SIG-M5 (cell line): ENCODE measurements at places on chromosomes 13 and 19.

DNA sequence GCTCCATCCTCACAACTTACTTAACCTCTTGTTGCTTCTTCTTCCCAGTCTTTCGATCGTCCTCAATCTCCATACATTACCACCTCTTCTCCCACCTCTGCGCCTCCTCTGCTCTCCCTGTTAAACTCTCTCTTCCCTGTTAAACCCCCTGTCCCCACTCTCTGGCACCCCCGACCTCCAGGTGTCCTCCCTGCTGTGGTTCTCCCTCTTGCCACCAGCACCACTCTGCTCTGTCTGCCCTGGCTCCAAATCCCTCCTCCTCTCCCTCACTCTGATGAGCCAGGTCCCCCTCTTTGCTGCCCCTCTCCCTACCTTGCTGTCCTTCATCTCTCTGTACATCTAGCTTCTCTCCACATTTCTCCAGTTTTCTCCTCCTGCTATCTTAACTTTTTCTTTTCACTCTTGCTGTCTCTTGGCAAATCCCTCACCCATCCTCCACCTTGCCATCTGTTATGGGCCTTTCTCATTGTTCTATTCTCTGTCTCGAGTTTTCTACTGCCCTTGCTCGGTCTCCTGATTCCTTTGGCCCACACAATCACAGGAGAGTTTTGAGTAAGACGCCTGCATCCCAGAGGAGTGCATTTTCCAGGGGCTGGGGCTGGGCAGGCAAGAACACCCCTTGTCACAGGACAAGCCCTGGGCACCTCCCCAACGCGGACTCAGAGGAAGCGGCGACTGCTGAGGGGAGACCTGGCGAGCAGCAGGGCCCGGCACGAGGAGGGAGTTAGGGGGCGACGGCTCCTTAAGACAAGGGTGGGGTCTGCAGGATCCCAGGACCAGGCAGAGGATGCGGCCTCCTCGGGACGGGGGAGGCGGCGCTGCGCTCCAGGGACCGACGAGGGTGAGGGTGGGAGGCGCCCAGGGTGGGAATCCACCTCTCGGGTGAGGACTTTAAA, 21.4 kb upstream of the ERVV-1 start:
- no peak for DNase-seq

DNA sequence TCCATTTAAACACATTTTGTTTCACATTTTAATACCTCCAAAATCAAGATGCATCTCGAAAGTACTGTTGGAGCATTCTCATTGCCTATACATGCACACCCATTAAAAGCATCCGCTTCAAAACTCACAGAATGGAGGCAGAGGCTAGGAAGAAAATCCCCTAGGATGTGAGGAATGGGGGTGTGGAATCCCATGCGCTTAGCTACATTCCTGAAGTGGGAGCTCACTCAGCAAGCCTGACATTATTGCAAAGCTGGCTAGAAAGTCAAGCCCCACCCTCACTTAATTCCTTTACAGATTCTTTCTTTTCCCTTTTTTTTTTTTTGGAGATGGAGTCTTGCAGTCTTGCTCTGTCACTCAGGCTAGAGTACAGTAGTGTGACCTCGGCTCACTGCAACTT, 4.6 kb upstream of the FAM32A start:
- DNase-seq: no peak

DNA sequence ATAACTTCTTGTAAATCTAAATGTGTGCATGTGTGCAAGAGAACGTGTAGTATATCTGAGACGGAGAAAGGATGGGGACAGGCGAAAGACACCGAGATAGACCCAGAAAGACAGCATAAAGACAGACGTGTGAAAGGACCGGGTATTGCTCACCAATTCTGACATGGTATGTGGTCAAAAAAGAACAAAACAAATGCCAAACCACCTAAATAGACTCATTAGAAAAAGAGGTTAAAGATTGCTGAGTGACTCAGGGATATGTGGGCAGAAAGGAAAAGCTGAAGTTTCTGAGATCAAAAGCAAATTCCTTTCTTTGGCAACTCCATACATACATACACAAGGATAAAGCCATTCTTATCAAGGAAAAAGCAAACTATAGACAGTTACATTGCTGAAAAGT, 179.7 kb upstream of the TSC22D1 start:
- no peak for DNase-seq

DNA sequence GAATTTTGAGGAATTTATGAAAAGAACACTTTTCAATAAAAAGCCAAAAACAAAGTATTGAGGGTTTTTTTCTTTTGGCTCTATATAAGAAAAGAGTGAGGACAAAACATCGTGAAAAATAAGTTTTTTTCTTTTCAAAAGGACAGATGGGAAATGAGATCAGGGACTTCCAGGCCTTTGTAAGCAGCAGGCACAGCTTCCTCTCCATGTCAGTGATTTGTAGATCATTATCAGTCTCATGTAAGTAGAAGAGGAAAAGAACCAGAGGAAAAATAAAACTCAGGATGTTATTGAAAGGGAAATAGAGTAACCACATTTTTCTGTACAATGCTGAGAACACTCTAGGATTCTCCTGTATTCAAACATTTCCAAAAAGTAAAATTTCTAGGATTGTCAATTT, 29.9 kb downstream of the DOCK9 start:
- no peak for DNase-seq

DNA sequence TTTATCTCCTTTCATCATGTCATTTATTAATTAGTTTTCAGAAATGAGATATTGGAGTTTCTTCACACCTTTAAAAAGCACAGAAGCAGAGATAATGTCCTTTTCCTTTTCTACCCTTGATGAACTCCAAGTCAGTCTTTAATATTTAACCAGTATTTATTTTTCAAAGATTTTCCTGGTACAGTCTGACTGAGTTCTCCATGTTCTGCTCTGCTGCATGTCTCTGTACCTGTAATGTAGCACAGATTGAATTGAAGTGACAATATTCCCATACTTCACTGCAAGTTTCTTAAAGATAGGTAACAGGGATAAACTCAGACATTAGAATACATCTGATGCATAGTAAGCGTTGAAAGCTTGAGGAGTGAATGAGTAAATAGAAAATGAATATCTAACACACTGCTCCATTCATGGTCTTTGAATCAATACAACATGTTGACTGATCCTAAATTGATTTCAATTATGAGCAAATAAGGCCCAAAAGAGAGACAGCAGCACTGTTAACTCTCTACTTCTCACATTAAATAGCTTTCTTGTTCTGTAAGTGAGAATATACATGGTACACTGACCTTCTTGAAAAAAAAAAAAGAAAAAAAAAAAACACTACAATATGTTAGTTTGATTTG, 1323.6 kb upstream of the PRR20A start:
- DNase-seq: no peak

DNA sequence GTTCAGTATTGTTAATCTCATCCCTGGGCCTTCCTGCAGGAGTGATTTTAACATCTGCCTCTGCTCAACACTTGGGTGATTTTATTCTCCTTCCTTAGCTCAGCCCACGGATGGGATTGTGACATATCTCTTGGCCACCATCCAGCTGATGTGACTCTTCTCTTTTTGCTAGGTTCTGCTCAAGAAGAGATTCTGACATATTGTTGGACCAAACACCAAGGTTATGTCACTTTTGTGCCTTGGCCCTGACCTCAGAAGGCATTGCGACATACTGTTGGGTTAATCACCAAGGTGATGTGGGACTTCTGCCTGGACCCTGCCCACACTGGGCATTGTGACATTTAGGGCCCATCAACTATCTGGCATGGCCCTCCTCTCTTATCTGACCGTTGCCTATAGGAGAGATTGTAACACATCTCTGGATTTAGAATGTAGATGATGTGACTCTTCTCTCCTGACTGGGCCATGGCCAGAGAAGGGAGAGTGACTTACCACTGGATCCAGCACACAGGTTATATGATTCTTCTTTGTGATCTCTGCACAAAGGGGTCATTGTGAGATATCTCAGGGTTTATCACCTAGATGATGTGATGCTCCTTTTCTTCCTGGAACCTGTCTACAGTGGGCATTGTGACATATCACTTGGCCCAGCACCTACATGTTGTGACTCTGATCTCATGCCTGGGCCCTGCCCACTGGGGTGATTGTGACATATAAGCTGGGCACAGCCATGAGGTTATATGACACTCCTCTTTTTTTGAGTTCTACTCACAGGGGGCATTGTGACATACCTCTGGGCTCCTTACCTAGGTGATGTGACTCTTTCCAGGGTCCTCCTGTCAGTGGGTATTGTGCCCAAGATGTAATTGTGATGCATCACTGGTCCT, 88.8 kb downstream of the ZNF429 start:
- DNase-seq: no peak

GRCh38 chr13:99863789-99864626, 107.6 kb downstream of the ZIC5 start:
- no peak for DNase-seq

DNA sequence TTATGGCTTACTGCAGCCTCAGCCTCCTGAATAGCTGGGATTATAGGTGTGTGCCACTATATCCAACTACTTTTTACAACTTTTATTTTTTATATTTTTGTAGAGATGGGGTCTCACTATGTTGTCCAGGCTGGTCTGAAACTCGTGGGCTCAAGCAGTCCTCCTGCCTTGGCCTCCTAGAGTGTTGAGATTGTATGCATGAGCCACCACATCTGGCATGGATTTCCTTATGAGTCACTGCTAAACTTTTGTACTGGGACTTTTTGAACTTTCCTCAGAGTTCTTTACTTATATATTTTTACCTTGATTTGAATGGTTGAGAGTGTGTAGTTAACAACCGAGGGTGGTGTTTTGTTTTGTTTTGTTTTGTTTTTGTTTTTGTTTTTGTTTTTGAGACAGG, 33.4 kb downstream of the DNAJC3 start:
- no peak for DNase-seq

DNA sequence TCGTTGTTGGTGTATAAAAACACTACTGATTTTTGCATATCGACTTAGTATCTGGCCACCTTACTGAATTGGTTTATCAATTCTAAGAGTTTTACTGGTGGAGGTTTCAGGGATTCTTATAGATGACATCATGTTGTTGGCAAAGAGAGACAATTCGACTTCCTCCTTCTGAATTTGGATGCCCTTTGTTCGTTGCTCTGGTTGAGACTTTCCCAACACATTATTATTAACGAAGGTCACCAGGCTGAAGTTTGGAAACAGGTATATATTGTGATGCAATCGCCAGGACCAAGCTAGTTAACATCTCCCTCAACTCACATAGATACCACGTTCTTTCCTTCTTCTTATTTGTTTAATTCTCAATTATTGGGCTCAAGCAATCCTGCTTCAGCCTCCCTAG, 2.1 kb upstream of the ZSCAN5B start:
- no peak for DNase-seq

DNA sequence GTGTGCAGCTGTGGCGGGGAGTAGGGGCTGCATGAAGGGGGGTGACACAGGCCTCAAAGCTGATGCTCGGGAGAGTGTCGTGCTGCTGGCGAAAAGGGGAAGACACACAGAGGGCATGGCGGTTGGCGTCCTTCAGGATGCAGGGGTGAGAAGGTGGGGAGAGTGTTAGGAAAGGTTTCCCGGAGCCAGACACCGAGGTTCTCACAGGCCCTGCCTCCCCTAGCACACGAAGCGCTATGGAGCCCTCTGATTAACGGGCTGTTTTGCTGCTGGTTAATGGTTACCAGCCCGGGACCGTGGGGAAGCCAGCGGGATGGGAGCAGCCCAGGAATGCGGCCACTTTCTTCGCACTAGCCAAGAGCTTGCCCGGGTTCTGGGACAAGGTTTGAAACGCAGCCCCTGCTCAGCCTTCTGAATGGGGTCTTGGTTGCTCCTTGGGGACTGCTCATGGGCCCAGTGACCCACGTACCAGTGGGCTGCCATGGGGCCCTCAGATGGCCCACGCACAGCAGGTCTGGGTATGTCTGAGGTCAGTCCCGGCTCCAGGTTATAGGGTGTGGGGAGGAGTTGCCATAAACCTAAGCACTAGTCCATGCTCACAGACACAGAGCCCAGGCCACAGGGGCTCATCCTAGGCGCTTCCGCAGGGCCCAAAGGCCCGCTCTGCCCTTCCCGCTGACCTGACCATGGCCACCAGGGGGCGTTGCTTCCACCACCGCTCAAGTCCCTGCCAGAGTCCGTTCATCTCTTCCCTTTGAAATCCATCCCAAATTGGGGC, 31.3 kb upstream of the ISYNA1 start:
- no peak for DNase-seq

- DNase-seq: no peak
Observed at GRCh38 chr13:44465318-44465717, 91.7 kb downstream of the SERP2 start.

- DNase-seq: no peak
Observed at GRCh38 chr19:7544626-7545025, 9.1 kb downstream of the PNPLA6 start.

DNA sequence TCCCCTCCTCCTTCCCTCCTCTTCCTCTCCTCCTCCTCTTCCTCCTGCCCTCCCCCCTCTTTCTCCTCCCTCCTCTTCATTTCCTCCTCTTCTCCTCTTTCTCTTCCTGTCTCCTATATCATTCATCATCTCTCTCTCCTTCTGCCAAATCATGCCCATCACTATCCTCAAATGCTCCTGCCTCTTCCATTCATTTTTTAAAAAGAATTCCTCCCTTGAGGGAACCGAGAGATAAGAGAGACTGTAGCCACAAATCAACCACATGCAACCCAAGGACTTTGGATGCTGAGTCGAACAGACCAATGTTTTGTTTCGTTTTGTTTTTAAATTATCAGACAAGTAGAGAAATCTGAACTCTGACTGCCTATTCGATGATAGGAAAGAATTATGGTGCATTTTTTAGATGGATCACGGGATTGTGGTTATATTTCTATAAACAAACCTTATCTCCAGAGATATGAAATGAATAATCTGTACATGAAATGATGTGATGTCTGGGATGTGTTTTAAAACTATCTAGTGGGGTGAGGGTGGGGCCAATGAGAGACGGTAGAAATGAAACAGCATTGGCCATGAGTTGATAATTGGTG, 9.5 kb upstream of the ZNF541 start:
- no peak for DNase-seq

DNA sequence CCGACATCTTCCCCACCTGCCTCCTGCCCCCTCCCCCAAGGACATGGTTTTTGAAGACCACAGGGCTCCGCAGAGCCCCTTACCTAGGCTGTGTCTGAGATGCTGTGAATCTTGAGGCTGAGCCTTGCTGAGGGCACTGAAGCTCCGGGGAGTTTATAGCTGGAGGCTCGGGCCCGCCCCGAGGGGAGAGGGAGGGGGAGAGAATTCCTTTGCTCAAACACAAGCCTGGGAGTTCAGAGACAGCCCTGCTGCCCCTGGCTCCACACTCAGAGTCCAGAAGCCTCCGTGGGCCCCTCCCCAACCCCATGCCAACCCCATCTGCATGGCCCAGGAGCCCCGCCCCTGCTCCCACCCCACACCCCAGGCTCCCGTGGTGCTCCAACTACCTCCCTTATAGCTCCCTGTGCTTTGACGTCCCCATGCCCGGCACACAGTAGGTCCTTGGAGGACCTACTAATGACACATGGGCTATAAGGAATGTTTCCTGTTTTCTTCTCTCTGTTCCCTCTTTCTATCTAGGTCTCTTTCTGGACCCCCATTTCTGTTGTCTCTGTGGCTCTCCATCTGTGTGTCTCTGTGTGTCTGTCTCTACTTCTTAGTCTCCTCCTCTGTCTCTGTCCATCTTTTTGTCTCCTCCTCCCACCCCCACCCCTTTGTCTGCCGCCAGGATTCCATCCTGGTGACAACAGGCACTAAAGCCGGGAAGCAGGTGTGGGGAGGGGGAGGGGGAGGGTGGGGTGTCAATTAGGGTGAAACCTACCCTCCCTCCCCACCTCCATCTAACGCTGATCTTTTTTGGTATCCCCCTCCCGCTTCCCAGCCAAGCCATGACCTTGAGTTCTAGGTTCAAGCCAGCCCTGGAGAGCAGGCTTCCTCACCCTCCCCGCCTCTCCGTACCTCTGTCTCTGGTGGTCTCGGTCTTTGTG, at the start of gene TNNT1:
TSS of gene TNNT1 (minus strand) at position 129 of the 926 bp plus-strand sequence. CDS start 2,049 bp downstream, outside the sequence.
- DNase-seq: no peak
